ENCODE measurements at places on chromosomes 7 and 10.

GRCh38 chr7:91784469-91784868, 96.0 kb downstream of the MTERF1 start:
- peak; percentile 36 for DNase-seq

GRCh38 chr7:142792129-142792528, 21.4 kb downstream of the PRSS2 start:
- no peak for DNase-seq

GRCh38 chr7:137985253-137985896, 16.5 kb downstream of the CREB3L2 start:
- DNase-seq, result no peak

DNA sequence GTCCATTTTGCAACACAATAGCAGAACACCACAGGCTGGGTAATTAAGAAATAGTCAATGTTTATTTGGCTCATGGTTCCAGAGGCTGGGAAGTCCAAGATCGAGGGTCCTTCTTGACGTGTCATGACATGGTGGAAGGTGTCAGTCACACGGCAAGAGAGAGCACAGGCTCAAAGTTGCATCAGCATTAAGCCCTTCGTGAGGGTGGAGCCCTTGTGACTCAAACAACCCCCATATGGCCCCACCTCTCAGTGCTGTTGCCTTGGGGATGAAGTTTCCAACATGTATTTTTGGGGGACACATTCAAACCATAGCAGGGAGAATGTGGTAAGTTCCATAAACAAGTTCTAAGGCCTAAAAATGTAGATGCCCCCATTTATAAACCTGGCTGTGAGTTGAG, 24.6 kb upstream of the GTPBP4 start:
- no peak for DNase-seq

DNA sequence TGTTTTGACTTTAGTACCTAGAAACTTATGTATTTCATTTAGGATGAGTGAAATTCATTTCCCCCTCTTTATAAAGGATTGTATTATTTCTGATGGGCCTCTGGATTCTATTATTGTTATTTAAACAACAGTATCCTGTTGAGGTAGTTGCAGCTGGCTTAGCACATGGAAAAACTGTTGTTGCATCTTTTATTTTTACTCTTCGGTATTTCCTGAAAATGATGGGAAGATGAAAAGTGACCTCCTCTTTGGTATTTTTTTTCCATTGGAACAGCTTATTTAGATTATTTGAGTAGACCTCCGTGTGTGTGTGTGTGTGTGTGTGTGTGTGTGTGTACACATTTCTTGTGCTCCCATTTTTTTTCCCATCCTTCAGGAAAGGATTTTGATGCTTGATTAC, 129.8 kb downstream of the PRKG1 start:
- no peak for DNase-seq

DNA sequence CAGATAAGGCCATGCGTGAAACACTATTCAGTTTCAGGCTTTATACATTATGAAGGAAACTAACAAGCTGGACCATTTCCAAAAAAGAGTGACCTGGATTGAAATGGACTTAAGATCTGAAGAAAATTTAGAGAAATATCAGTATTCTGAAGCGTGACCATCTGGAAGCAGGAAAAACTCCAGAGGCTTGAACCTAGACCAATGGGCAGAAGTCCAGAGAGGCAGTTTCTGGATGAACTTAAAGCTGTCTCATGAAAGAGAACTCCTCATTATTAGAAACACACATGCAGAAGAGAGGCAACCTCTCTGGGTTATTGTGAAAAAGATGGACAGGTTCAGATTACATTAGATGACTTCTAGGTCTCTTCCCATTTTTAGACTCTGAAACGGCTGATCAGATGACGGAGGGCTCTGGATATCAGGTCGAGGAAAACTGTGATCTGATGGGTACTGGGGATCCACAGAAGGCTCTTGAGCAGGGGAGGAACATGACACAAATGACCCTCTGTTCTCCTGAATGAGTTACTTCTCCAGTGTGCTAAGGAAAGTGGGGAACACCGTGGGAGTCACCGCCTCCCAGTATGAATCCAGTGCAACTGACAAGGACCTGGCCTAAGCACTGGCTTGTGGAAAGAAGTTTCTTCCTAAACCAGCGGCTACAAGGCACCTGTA, 116.5 kb downstream of the SPDYE5 start:
- no peak for DNase-seq

DNA sequence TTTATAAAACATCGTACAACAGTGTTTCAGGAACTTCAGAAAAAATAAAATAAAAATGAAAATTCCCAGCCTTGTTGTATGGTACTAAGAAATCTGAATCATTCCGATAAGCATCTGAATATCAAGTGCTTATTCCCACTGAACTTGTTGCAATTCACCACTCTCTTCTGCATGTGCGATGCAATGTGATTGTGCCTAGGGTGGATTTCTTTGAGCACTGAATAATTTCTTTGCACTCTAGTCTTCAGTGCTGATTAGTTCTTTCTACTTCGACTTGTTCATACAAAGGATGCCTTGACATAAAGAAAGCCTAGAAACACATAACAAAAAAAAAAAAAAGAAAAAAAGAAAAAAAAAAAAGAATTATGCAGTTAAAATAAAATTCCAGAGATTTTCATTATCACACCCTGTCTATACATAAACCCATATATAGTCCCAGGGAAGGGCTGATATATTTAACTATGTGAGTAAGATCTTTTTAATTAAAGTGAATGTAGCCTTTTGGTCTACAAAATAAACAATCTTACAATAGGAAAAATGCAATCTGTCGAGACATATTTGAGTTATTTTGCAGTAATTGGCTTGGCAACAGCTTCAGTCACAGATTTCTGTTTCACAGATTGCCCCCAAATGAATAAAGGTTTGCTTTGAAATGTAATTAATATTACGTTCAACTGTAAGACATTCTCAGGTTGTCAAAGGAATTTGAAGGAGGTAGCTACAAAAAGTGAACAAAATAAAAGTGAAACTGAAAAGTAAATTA, 1118.9 kb upstream of the CELF2 start:
- DNase-seq, result no peak

- DNase-seq, result no peak
Measured at GRCh38 chr7:35260246-35260645, 6.3 kb upstream of the TBX20 start.

- no peak for DNase-seq
Measured at GRCh38 chr7:89247207-89247606, 451.7 kb upstream of the TEX47 start.

- no peak for DNase-seq
Measured at GRCh38 chr7:117468174-117468573, 11.7 kb upstream of the CFTR start.

- no peak for DNase-seq
Measured at GRCh38 chr7:142884286-142884640, 1.3 kb downstream of the TRPV6 start.

GRCh38 chr7:31664890-31665289, 22.1 kb upstream of the PPP1R17 start:
- DNase-seq, result no peak

GRCh38 chr7:70953331-70953741, 178.6 kb upstream of the GALNT17 start:
- no peak for DNase-seq

DNA sequence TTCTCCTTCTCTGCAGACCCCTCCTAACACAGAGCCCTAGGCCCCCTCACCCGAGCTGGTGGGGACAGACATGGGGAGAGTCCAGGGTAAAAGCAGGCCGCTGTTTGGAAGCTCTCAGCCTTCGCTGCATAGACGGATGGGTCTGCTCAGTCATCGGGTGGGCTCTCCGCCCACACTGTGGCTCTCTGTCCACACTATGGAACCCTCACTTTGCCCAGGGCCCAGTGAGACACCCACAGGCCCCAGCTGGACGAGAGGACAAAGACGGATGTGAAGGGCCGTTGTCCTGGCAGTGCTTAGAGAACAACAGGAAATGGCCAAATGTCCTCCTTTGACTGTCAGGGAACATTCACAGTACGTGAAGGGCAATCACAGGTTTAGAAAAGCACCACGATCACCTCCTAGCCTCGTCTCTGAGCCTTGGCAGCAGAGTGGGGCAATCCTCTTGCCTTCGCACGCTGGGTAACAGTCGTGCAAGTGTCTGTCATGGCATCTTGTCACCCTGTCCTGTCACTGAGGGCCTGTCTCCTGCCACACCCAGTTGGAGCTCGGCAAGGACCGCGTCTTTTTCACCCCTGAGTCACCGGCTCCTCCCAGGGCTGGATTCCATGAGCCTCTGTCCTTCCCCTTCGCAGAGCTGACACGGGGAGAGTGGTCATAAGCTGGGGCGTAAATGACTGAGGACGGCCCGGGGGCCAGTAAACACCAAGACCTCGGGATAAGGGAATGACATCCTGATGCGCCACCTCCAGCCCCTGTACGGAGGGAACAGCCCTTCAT, 80.6 kb downstream of the PRKAG2 start:
- peak; percentile 75 for DNase-seq

DNA sequence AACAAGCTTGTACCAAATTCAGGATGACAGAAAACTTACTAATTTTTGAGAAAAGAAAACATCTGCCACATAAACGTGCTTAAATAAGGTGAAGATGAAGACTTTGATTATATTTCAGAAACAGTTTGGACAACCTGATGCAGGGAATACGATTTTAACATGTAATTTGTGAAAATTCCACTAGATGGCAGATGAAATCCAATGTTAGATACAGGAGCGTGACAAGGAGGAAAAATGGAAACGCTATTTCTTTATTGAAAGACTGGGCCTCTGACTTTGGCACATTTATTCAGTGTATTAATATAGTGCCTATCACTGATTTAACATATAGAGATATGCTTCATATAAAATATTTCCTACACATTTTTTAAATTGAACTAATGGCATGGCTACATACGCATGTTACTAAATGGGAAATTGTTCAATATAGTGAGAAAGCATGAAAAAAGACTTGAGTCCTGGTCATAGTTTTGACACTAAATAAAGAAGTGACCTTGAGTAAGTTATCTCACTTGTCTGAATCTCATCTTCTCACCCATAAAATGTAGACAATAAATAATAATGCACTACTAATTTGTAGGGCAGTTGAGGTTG, 60.7 kb downstream of the CD36 start:
- peak; percentile 66 for DNase-seq
